ENCODE measurements at places on chromosomes 3 and 15. TPM values are rescaled to one million over a fixed set of nuclear protein-coding genes. Genes with fewer than 3 reads are reported as not detected.

TAGLN3 gene
- not detected for total RNA-seq

SPTBN5 gene
- 1.0 TPM for total RNA-seq

CFAP92 gene
- total RNA-seq = 0.49 TPM

GRCh38 chr15:94131875-94132274 lies 99.5 kb upstream of the MCTP2 start:
- DNase-seq = no peak
- H3K27ac ChIP-seq = no peak overlapping the region
- no peaks in the 10 kb centered on the region for H3K36me3 ChIP-seq
- H3K4me1 ChIP-seq = no peaks in the 10 kb centered on the region
- no peaks in the 10 kb centered on the region for H3K27me3 ChIP-seq

FANCD2OS gene
- not detected for total RNA-seq
